ENCODE measurements at places on chromosomes 16 and 17. TPM values are rescaled to one million over a fixed set of nuclear protein-coding genes. Genes with fewer than 3 reads are reported as not detected.

DNA sequence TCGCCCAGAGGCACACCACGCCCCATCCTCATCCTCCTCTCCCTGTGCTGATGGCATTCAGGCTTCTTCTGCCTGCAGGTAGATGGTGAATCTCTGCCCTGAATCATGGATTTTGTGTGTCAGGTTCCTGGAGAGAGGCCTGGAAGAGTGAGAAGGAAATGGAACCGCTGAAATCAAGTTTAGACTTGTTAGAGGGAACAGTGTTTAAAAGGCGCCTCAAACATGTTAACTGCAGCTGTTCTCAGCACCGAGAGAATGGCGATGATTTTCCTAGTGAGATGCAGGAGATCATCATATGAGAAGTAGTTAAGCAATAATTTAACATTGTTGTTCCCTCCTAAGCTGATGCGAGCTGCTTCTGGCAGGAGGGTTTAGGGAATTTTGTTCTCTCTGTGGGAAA, 744.4 kb upstream of the EEF2KMT start:
- H3K4me1 ChIP-seq, result no peaks in the 10 kb centered on the region
- DNase-seq, result no peak
- H3K4me3 ChIP-seq, result no peak overlapping the region
- H3K27me3 ChIP-seq, result no peaks in the 10 kb centered on the region
- no peak overlapping the region for H3K27ac ChIP-seq

The MT1M gene
- not detected for total RNA-seq

DNA sequence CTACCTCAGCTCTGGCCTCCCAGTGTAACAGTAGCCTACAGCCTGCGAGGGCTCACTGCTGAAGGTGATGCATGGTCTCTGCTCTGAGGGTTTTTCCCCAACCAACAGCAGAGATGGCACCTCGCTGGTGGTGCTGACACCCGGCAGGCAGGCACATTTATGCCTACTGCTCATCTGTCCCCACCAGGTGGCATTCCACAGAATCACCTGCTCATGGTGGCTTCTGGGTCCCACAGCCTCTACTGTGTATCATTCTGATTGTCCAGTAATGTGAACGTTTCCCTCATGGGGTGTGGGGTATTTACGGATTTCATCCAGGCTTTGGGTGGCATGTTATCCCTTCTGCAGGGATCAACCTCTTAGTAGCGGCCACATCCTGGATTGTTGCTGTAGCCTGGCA, 331.5 kb downstream of the SNX29 start:
- H3K27me3 ChIP-seq, result no peaks in the 10 kb centered on the region
- H3K4me3 ChIP-seq, result no peak overlapping the region
- H3K4me1 ChIP-seq, result no peaks in the 10 kb centered on the region
- H3K27ac ChIP-seq, result no peak overlapping the region

DNA sequence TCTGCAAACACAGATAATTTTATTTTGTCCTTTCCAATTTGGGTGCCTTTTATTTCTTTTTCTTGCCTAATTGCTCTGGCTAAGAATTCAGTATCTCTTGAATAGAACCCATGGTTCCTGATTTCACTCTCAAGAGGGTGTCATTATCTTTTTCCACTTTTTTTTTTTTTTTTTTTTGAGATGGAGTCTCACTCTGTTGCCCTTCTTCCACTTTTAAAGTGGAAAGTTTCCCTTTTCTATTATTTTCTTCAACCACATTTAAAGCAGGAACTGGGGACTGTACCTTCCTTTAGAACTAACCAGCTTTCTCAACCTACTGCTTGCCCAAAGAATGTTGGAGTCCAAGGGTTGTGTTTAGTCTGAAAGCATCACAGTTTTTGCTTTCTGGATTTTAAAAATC, 31.1 kb downstream of the SLFN11 start:
- H3K27ac ChIP-seq, result no peak overlapping the region
- peaks cover 41% of the 10 kb centered on the region for H3K36me3 ChIP-seq
- H3K4me3 ChIP-seq, result no peak overlapping the region
- no peak for DNase-seq
- peaks cover 37% of the 10 kb centered on the region for H3K4me1 ChIP-seq

The FBXL16 gene
- total RNA-seq, result 6.4 TPM

The NPIPB4 gene
- 190 TPM for total RNA-seq

- peaks cover 3% of the 10 kb centered on the region for H3K36me3 ChIP-seq
- no peak overlapping the region for H3K4me3 ChIP-seq
- peaks cover 28% of the 10 kb centered on the region for H3K4me1 ChIP-seq
- H3K27ac ChIP-seq, result peak overlapping the region; percentile 0
- no peak for DNase-seq
- H3K27me3 ChIP-seq, result no peaks in the 10 kb centered on the region
Observed at GRCh38 chr16:74577882-74578366, 29.0 kb downstream of the GLG1 start.

DNA sequence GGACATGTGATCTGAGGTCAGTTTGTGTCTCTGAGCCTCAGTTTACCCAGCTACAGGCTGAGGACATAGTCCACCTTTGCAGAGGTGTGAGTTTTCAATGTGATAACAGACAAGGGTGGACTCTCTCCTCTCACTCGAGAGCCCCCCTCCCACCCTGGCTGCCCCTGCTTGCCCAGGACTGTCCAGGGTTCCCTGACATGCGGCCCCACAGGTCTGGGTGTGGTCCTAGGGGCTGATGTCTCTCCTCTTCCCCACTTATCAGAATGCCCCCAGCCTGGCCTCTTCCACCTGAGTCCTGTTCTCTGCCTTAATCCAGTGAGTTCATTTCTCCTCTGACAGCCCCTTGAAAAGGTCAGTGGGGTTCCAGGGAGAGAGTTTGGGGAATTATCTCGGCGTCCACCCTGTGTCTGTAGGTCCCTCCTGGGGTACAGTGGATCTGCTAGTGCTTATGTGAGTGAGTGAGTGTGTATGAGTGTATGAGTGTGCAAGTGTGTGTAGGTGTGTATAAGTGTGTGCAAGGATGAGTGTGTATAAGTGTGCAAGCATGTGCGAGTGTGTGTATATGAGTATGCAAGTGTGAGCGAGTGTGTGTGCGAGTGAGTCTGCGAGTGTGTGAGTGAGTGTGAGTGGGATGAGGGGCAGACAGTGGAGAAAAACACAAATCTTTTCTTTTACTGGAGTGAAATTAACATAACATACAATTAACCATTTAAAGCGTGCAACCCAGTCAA, 175.0 kb downstream of the IRF8 start:
- H3K27ac ChIP-seq, result no peak overlapping the region
- H3K36me3 ChIP-seq, result no peaks in the 10 kb centered on the region
- H3K4me1 ChIP-seq, result no peaks in the 10 kb centered on the region
- H3K27me3 ChIP-seq, result peaks cover 3% of the 10 kb centered on the region
- no peak for DNase-seq

DNA sequence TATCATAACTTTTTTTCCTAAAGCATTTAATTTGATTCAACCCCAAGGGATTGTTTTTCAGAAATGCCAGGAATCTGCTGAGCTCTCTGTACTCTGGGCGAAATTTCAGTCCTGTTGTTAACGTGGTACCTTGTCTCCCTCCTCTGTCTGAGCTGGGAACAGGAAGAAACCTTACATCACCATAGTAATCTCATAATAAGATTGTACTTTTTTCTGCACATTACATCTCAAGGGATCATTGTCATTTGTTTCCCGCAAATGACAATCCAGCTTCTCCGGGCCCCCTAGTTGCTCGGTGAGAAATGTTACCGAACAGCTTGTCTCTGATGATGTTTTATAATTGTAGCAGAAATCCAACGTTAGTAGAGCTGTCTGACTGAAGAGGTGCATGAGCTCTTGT, 152.7 kb upstream of the ERCC4 start:
- no peak for DNase-seq
- H3K27me3 ChIP-seq, result no peaks in the 10 kb centered on the region
- H3K4me1 ChIP-seq, result no peaks in the 10 kb centered on the region
- no peak overlapping the region for H3K27ac ChIP-seq
- no peak overlapping the region for H3K4me3 ChIP-seq
- no peaks in the 10 kb centered on the region for H3K36me3 ChIP-seq

DNA sequence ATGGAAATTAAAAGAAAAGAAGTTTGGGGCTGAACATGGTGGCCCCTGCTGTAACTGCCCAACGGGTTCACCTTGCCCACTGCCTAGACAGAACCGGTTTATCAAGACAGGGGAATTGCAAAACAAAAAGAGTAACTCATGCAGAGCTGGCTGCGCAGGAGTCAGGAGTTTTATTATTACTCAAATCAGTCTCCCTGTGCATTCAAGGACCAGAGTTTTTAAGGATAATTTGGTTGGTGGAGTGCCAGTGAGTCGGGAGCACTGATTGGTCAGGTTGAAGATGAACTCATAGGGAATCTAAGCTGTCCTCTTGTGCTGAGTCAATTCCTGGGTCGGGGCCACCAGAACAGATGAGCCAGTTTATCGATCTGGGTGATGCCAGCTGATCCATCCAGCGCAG, 4.4 kb upstream of the SCPEP1 start:
- H3K4me3 ChIP-seq, result no peak overlapping the region
- H3K4me1 ChIP-seq, result peaks cover 12% of the 10 kb centered on the region
- no peak for DNase-seq
- H3K36me3 ChIP-seq, result no peaks in the 10 kb centered on the region
- H3K27me3 ChIP-seq, result peaks cover 23% of the 10 kb centered on the region
- H3K27ac ChIP-seq, result no peak overlapping the region

The NDRG4 gene
- total RNA-seq, result 3.1 TPM

The RHBDL3 gene
- 0.11 TPM for total RNA-seq

The TBC1D26 gene
- 0.23 TPM for total RNA-seq

The GID4 gene
- 9.3 TPM for total RNA-seq

The SCGB1C2 gene
- not detected for total RNA-seq

- H3K4me3 ChIP-seq, result peak overlapping the region; percentile 97
- peak; percentile 10 for DNase-seq
- peaks cover 17% of the 10 kb centered on the region for H3K4me1 ChIP-seq
- peak overlapping the region; percentile 71 for H3K27ac ChIP-seq
- peaks cover 12% of the 10 kb centered on the region for H3K27me3 ChIP-seq
Observed at GRCh38 chr17:16352667-16353316, 477 bp downstream of the CENPV start.
